Right ventricle myocardium inferior (tissue), 1 donor: ENCODE measurements at places on chromosomes 11 and 22. TPM values are rescaled to one million over a fixed set of nuclear protein-coding genes. Genes with fewer than 3 reads are reported as not detected.

- no peak for DNase-seq
Measured at GRCh38 chr11:19359221-19360000, 118.7 kb upstream of the E2F8 start.

DNA sequence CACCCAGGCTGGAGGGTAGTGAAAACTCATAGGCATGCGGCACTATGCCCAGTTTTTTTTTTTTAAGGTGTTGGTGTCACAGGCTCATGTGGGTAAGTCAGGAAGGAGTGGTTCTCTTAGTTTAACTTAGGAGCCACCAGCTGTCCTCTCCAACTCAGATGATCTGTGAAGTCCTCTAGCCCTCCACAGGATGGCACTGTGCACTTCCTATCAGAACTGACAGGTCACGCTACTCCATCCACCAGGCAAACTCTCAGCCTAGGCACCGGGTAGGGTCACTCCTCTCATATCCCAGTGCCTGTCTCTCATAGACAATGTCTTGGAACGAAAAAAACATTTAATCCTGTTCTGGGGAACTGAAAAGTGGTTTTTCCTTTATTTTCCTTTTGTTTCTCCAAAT is 16.5 kb downstream of the NAP1L4 start:
- no peak for DNase-seq

GRCh38 chr11:132944569-132944944 is 587.7 kb downstream of the OPCML start:
- DNase-seq: no peak

DNA sequence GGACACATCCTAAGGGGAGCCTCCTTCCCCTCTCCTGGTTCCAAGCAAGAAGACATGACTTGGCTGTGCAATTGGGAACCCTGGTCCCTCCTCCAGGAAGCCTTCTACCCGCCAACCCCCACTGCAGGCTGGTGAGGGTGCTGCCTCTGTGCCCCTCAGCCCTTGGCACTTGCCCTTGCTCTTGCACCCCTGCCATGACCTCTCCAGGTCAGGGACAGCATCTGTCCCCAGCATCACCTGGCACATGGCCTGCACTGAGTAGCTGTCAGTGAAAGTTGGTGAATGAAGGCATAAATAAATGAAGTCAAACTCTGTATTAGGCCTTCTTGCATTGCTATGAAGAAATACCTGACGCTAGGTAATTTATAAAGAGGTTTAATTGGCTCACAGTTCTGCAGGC is 1.9 kb upstream of the GTSE1 start:
- DNase-seq: no peak

- peak; percentile 35 for DNase-seq
Measured at GRCh38 chr11:95503047-95503446, 272.0 kb upstream of the SESN3 start.

GRCh38 chr11:64341851-64342791 is 2.1 kb downstream of the CCDC88B start:
- peak; percentile 94 for DNase-seq

The KRTAP5-1 gene
- total RNA-seq: not detected

DNA sequence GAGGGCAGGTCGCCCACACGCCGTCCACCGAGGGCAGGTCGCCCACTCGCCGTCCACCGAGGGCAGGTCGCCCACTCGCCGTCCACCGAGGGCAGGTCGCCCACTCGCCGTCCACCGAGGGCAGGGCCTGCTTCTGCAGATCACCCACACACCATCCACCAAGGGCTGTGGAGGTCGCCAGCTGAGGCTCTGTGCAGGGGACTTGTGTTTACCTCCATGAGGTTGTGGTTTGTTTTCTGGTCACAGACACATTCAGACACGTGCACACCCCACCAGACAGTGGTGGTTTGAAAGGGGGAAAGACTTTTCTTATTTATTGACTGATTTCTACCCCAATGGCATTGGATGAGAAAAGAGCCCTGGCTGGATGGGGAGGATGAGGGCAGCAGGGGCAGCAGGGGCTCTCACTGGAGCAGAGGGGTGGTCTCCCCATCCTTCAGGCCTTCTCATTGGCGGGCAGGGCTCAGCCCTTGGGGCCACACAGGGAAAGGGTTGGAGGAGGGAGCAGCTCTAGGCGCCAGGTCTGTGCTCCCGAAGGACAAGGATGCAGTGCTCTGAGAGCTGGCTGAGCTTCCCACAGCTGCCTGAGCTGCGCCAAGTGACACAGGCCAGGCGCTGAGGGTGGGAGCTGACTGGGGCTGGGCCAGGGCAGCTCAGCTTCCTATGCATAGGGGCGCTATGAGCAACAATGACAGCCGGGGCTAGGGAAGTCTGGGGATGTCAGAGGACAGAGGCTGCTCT is 252.6 kb upstream of the B3GAT1 start:
- DNase-seq: no peak

GRCh38 chr11:80448709-80449108 is 1007.9 kb upstream of the TENM4 start:
- DNase-seq: no peak

DNA sequence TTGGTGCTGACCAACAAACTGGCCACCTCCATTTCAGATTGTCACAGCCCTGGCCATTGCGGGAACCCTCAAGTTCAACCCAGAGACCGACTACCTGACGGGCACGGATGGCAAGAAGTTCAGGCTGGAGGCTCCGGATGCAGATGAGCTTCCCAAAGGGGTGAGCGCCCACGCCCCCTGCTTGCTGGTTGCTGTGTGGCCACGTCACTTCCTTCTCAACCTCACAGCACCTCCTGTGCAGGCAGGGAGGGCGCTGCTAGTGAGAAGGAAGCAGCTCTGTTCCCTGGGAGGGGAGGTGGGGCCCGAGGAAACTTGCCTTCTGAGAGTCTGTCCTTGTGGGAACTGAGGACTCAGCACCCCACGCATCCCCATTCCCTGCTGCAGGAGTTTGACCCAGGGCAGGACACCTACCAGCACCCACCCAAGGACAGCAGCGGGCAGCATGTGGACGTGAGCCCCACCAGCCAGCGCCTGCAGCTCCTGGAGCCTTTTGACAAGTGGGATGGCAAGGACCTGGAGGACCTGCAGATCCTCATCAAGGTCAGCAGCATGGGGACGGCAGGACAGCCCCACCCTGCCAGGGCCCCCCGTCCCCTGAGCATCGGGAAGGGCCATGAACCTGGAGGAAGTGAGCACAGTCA is 19.3 kb downstream of the POLR3H start:
- peak; percentile 74 for DNase-seq

DNA sequence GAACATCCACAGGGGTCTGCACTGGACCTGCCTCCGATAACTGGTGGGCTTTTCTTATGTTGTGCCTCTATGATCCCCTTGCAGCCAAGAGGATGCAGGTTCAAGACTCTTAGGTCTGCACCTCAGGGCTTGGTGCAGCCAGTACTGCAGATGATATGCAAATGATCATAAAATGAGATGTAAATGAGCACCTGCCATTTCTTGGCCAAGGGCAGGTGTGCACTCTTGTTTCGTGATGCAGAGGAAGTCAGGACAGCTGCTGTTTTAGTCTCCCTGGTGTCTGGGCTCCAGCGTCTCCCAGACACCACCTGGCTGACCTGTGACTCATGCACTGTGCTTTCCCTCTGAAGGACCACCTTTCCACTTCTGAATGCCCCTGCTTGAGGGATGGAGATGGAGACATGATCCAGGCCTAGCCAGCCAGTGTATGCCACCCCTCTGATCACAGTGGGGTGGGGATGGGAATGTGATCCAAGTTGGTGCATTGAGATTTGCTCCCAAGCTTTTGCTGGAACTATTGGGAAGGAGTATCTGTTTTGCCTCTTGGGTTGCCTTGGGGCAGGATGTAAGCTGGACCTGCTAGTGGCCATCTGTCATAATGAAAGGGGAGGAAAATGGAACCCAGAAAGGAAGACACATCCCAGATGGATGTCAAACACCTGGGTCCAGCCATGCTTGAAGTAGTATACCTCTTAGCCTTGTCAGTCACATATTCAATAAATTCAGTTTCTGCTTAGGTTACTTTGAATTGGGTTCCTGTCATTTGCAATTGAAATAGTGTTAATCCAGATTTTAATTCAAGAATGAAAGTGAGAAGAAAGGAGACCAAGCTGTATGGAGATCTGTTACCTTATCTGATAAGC is 3.3 kb upstream of the KCNJ11 start:
- no peak for DNase-seq

The OR8B8 gene
- not detected for total RNA-seq

GRCh38 chr11:111107501-111107900 is 138.0 kb upstream of the POU2AF2 start:
- DNase-seq: no peak

The SERPING1 gene
- total RNA-seq: 157 TPM

DNA sequence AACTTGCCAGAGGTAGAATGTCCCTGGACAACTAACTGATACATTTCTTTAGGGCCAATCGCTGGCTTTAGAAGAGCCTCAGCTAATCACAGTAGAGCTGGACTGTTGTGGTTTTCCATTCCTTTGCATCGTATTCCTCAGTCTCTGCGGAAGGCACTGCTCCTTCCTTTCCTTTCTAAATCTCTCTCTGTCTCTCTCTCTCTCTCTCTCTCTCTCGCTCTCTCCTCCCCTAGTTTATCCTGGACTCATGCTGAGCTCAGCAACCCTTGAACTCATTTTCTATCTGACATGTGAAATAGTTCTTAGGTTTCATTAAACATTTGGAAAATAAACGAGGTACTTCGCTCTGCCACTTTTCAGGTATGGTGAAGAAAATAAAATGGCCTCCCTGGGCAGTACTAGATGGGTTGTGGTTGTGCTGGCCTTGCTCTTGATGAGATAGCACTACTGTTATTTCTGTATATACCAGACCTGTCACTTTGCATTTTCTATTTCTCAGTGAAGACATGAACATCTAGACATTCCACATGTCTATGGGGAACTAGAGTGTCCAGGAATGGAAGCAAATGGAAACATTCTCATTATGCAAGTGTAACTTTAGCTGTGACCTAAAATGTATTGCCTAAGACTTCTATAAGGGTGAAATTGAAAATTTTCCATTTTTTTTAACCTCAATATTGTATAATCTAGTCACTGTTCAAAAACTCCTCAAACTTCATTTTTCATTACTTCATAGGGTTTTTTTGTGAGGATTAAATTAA is 12.0 kb upstream of the SESN3 start:
- no peak for DNase-seq

- DNase-seq: no peak
Measured at GRCh38 chr22:36281781-36282327, 28.9 kb downstream of the APOL1 start.

GRCh38 chr11:10954184-10954583 is 96.3 kb upstream of the ZBED5 start:
- no peak for DNase-seq

DNA sequence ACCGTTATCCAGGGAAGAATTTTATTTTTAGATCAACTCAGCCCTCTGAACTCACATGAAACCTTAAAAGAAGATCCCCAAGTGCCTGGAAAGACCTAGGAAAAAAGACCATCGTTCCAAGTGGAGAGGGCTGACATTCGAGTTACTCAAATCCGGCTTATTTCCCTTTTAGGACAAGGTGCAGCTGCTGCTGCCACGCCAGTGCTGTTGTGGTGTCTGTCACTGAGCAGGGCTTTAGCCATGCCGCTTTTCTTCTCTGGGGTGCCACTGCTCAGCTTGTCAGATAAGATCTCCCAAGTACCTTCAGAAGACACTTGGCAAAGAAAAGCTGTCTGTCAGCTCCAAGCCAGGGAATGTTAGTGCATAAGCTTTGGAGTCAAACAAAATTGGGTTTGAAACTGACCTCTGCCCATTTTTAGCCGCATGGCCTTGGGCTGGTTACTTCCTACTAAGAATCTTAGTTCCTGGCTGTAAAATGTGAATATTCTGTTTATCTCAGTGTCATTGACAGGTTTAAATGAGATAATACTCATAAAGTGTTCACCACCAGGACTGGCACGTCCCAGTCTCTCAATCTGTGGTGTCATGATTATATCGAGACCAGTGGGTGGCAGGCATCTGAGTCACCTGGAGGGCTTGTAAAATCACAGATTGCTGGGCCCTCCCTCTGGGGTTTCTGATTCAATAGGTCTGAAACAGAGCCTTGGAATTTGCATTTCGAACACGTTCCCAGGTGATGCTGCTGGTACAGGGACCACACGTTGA is 117.5 kb downstream of the PKNOX2 start:
- no peak for DNase-seq

The OR51S1 gene
- total RNA-seq: not detected

GRCh38 chr22:42871146-42872050 is 14.3 kb upstream of the ARFGAP3 start:
- no peak for DNase-seq

The SNX19 gene
- 54.9 TPM for total RNA-seq

GRCh38 chr22:30115705-30116104 is 35.4 kb downstream of the HORMAD2 start:
- DNase-seq: no peak

GRCh38 chr11:134079317-134079716 is 10.4 kb downstream of the JAM3 start:
- no peak for DNase-seq

GRCh38 chr11:12211331-12212065 is 101.1 kb downstream of the MICAL2 start:
- no peak for DNase-seq

DNA sequence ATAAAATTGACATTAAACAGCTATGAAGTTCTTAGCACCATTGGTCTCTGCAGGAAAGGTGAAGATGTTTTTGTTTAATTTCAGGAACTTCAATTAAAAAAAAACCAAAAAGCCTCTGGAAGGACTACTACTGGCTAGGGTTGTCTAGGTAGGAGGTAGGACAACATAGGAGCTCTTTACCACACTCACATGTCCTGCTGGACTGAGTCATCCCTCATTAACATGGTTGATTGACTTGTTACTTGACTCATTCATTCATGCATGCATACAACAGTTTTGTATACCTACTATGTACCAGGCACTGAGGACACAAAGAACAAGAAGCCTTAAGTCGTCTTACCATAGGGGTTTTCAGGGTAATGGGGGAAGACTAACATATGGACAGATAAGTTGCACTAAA is 216.9 kb upstream of the ARHGAP20 start:
- DNase-seq: no peak

- DNase-seq: no peak
Measured at GRCh38 chr11:129131316-129131715, 60.8 kb downstream of the ARHGAP32 start.

- DNase-seq: no peak
Measured at GRCh38 chr11:62013537-62014476, 46.4 kb upstream of the FTH1 start.

DNA sequence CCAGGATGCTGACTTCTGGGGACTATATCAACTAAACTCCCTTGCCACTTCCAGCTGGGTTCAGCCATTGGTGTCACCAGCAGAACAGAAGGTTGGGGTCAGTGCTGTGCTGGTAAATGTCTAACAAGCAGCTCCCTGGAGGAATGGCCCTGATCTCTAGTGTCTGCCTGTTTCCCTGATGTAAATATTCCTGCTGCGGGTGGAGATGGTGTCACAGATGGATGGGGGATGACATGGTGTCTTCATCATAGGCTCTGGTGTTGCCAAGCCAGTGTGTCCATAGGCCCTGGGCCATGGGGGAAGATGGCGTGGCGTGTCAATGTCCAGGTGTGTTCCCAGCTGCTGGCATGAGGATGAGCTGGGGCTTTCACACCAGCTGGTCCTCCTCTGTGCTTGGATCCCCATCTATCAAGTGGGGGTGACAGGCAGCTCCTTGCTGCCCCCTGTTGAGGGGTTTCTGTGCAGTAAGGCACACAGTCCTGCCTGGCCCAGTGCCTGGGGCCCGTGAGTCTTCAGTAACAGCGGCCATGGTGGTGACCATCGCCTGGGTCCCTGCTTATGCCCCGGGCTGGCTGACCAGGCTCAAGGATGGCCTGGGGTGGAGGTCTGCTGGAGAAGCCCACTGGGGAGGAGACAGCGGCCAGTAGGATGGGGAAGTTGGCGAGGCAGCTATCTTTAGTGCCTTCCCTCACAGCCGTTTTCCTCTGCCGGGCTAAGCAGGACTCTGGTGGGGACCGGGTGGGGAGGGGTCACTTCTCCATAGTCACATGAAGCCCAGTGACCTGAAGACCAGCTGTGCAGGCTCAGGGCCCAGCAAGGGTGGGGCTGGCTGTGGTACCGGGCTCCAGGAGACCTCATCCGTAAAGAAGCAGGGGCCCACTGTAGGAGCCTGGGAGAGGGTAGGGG is 12.7 kb downstream of the RPL3 start:
- peak; percentile 81 for DNase-seq

The CARNS1 gene
- 14.1 TPM for total RNA-seq
